ENCODE measurements at places on chromosomes 2 and 18.

DNA sequence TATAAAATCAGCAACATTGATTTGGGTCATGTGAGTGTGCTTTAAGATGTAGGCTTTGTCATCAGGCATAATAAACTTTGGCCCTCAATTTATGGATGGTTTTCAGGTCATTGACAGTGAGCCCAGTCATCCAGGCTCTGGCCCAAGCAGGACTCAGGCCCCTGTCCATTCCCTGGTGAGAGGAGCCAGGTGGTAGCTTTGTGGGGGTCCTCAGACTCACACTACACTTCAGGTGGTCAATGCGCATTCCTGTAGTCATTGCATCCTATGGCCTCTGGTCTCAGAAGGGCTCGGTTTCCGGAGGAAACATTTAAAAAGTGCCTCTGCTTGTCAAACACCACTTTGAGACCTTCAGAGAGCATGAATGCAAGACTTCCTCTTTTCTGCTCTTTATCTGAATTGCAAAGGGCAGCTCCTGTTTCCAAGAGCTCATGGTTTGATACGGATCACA, 20.2 kb downstream of the LGALSL start:
- no peak for DNase-seq

- no peak for DNase-seq
Measured at GRCh38 chr2:166647935-166648334, 153.9 kb upstream of the SCN7A start.

GRCh38 chr2:79831961-79832360, 319.1 kb downstream of the CTNNA2 start:
- no peak for DNase-seq

GRCh38 chr2:234426616-234427015, 70.3 kb downstream of the ARL4C start:
- no peak for DNase-seq

Measured in activated T-helper 1 cell treated with Interleukin-2 at 50 U/mL for 16 hours (primary cell).